ENCODE measurements at places on chromosomes 1 and 21.
A peak's percentile ranks its signal among the peaks of the same experiment; 100 is the strongest.

DNA sequence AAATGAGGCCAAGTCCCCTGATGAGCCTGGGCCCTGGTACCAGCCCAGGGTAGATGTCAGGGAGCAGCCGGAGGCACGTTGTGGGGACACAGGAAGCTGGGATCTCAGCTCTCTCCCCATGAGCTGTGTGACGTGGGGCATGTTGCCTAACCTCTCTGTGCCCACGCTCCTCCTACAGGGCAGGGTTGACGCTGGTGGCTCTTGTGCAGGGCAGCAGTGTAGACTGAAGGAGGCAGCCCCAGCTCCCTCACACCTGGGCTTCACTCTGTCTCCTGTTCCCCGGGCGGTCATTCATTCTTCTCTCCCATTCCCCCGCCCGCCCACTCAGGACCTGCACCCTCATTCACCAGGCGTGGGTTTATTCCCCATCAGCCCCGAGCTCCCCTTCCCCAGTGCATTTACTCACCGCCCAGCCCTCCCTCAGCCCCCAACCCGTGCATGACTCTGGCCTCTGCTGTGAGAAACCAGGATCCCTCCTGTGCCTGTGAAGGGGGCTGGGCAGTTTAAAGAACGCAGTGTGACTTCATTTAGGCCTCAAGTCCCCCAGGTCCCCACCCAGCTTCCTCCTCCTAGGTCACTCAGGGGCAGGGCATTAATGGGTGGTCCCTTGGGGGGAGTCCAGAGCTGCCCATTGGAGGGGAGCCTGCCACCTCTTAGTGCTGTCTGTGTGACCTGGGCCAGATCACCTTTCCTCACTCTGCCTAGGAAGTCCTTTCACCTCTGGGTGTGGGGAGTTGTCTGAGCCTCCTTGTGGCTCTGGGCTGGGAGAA lies 285.7 kb downstream of the PTPRU start:
- no peak overlapping the region for H3K27ac ChIP-seq
- no peak overlapping the region for H3K4me3 ChIP-seq
- peak; percentile 68 for DNase-seq

- H3K4me1 ChIP-seq, result peaks cover 36% of the 10 kb centered on the region
- H3K27me3 ChIP-seq, result no peaks in the 10 kb centered on the region
- no peaks in the 10 kb centered on the region for H3K36me3 ChIP-seq
- DNase-seq, result no peak
- peak overlapping the region; percentile 99 for H3K27ac ChIP-seq
- H3K4me3 ChIP-seq, result no peak overlapping the region
Observed at GRCh38 chr1:31954607-31955283, 16.6 kb upstream of the PTP4A2 start.

DNA sequence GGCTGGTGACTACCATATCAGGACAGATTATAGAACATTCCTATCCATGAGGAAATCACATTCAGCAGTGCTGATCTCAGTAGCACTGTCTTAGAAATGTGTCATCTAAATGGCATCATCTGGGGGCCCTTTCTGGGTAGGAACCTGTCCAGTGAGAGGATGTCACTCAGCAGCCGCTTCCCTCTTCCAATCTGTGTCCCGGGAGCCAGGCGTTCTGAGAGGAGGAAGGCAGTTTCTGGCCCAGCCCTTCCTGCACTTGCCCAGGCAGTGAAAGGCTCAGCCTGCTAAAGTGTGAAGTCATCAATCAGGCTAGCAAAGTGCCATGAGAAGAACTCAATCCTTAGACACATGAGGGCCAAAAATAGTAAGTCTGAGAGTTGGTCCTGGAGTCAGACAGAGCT lies 25.6 kb downstream of the RAB4A start:
- peaks cover 22% of the 10 kb centered on the region for H3K4me1 ChIP-seq
- H3K4me3 ChIP-seq, result no peak overlapping the region

GRCh38 chr1:24201941-24202440 lies 14.9 kb upstream of the IFNLR1 start:
- H3K4me3 ChIP-seq, result no peak overlapping the region
- no peak for DNase-seq
- H3K27ac ChIP-seq, result no peak overlapping the region
- no peaks in the 10 kb centered on the region for H3K36me3 ChIP-seq

- no peak overlapping the region for H3K27ac ChIP-seq
- no peaks in the 10 kb centered on the region for H3K36me3 ChIP-seq
- DNase-seq, result no peak
- H3K4me1 ChIP-seq, result peaks cover 1% of the 10 kb centered on the region
- H3K27me3 ChIP-seq, result peaks cover 30% of the 10 kb centered on the region
Observed at GRCh38 chr1:165544996-165545395, 1.2 kb downstream of the LRRC52 start.

DNA sequence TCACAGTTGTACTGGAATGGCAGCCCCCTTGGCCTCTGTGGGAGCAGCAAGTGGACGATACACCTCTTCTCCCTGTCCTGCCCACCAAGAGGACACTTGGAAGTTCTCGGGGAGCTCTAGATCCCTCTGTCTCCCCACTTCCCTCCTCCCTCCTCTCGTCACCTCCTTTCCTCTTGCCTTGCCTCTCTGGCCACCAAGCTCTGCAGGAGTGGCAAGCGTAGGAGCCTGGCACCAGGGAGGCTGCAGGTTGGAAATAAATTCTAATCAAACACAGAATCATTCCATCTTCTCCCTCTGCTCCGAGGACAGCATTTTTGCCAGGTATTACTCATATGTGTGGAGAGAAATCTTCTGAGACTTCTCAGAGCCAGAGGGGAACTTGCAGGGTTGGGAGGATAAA lies 20.8 kb downstream of the CAMK2N1 start:
- DNase-seq, result no peak
- no peaks in the 10 kb centered on the region for H3K36me3 ChIP-seq
- H3K4me1 ChIP-seq, result no peaks in the 10 kb centered on the region
- no peak overlapping the region for H3K27ac ChIP-seq
- no peak overlapping the region for H3K4me3 ChIP-seq
- peaks cover 31% of the 10 kb centered on the region for H3K27me3 ChIP-seq
